ENCODE measurements at places on chromosomes 4 and X. TPM values are rescaled to one million over a fixed set of nuclear protein-coding genes. Genes with fewer than 3 reads are reported as not detected.

The PAGE4 gene
- total RNA-seq, result not detected

The ARX gene
- total RNA-seq, result not detected

The CXorf65 gene
- not detected for total RNA-seq

The MAMLD1 gene
- total RNA-seq, result 1.1 TPM

The ITIH6 gene
- total RNA-seq, result not detected

The DMRTC1 gene
- not detected for total RNA-seq

The G3BP2 gene
- total RNA-seq, result 94.4 TPM

The AWAT2 gene
- not detected for total RNA-seq

The TEX13B gene
- total RNA-seq, result not detected

The F11 gene
- not detected for total RNA-seq

The PRDM8 gene
- 3.5 TPM for total RNA-seq

The AFM gene
- not detected for total RNA-seq

The TLR2 gene
- 0.10 TPM for total RNA-seq

All from cardiac ventricle fibroblast (primary cell).